HepG2 (cell line): ENCODE measurements at places on chromosomes 1 and 21.
A peak's percentile ranks its signal among the peaks of the same experiment; 100 is the strongest.

DNA sequence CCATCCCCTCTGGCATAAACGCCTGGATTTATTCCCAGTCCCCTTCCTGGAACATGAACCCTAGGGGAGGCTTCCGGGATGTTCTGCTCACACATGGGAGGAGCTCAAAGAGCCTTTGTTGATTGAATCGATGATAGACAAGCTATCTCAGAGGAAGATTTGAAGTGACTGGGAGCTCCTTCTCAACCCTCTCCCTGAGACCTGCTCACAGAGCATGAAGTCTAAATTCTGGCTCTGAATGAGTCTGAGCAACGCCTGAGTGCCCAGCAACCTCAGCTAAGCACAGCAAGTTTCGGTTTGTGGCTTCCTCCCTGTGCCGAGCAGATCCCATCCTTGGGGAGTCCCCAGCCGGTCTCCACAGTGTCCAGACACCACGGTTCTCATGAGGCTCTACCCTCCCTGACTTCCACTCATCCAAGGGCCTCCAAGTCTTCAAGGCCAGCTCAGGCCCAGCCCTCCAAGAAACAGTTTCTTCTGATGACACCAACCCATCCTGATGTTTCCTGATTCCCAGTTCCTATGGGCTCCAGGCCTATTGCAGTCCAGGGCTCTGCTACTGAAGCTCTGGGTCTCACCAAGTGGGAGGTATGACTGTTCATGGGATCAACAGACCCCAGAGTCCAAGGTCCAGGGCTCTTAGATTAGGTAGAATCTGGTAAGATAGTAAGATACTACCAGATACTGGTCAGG is 190.8 kb downstream of the DYRK1A start:
- peak; percentile 28 for DNase-seq

- no peak for DNase-seq
Observed at GRCh38 chr1:204836856-204837255, 33.8 kb upstream of the NFASC start.

GRCh38 chr1:91490501-91490900 is 10.2 kb upstream of the CDC7 start:
- no peak for DNase-seq

DNA sequence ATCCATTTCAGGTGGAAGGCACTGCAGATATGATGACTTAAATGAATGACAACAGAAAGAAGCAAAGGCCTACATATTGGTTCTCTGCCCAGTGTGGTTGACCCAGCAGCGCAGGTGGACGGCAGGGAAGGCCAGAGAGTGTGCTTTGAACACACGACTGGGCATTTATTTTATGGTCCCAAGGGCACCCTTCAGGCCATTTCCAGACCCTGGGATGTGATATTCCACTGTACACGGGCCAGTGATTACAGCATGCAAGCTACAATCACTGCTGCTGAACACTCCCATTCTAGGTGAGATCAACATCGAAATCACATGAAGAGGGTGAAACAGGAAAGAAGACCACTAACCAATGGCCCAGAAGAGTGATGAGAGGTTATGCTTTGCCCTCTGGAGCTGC is 33.8 kb downstream of the PCNX2 start:
- no peak for DNase-seq

DNA sequence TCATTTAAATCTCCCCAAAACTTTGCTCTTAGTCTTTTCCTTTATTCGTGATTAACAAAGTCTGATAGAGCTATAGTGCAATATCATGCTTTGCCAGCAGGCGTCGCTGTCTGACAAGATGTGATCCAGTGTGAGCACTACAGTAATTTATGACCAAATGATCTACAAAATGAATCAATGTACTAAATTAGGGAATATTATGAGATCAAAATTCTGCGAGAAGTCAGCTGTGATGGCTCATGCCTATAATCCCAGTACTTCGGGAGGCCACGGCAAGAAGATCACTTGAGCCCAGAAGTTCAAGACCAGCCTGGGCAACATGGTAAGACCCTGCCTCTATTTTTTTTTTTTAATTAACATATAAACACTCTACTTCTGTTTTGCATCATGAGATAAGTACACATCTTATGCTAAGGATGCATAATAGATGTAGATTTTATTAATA is 3.6 kb upstream of the SPSB1 start:
- peak; percentile 59 for DNase-seq

GRCh38 chr1:114979278-114979891 is 50.2 kb upstream of the TSHB start:
- DNase-seq: peak; percentile 45

DNA sequence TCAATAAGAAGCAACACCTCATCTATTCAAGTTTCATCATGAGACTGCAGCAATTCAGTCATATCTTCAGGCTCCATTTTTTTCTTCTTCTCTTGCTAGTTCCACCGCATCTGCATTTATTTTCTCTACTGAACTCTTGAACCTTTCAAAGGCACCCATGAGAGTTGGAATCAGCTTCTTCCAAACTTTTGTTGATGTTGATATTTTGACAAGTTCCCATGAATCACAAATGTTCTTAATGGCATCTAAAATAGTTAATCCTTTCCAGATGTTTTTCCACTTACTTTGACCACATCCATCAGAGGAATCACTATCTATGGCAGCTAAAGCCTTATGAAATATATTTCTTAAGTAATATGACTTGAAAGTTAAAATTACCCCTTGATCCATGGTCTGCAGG is 434.3 kb downstream of the GPATCH2 start:
- DNase-seq: no peak

DNA sequence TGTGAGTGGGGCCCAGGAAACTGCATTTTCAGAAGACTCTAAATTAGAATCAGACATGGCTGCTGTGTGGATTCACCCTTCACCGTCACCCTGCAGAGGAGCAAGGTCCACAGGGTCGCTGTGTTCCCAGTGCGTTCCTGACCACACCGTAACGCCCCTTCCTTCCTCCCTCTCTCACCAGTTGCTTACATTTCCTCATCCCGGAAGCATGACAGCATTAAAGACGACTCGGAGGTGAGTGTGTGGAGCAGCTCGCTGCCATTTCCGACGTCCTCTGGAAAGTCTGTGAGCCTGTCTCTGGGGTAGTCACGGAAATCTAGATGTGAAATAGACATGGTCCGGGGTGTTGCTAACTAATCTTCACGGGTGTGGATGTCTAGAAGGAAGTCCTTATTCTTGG is 45.9 kb downstream of the FAAP20 start:
- DNase-seq: no peak

DNA sequence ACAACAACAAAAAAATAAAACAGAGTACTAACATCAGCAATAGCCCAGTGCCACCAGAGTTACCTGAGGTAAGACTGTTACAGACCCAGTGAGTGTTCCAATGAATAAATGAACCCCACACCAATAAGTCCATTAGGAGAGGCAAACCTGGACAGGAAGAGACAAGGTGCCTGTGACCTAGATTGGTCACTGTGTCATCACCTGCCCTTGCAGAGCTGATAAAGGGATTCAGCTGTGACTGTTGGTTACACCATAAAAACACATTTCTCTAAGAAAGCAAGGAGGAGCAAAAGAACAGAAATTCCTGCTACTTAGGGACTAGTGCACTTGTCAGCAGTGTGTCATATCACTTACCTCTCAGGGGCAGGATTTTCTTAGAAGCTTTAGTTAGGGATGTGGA is 37.5 kb downstream of the CD2 start:
- no peak for DNase-seq

GRCh38 chr1:226951286-226952117 is 11.4 kb downstream of the COQ8A start:
- no peak for DNase-seq

DNA sequence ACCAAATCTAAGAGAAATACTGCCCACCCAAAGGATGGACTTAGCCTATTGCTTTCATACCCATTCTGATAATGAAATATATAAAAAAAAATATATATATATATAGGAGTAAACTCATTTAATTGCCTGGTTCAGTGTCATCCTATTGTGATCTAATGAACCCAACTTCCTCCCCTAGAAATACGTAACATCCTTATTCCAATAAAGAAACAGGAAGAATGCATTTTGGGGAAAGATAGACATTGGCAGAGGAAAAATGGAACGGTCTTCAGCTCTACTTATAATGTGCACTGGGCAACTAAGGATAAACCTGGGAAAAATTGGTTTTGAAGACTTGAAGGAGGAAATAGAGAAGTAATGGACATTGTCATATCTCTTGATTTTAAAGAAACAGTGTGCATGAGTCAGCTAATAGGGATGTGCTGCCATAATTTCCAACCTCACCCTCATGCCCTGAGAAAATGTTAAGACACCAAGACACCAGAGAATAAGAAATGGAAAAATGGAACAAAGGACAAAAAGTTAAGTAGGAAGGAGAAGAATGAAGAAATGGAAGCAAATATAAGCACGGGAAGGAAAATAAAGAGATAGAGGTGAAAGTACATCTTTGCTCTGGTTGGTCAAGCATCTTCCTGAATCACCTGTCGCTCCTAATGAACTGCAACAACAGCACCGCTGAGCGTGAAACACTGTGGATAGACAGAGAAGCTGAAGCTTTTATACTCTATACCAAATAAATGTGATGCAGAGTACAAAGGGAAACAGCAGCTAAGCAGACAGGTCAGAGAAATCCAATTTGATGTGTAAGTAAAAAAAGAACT is 5.4 kb downstream of the UBR4 start:
- no peak for DNase-seq
